ENCODE measurements at places on chromosomes 6 and 20.

DNA sequence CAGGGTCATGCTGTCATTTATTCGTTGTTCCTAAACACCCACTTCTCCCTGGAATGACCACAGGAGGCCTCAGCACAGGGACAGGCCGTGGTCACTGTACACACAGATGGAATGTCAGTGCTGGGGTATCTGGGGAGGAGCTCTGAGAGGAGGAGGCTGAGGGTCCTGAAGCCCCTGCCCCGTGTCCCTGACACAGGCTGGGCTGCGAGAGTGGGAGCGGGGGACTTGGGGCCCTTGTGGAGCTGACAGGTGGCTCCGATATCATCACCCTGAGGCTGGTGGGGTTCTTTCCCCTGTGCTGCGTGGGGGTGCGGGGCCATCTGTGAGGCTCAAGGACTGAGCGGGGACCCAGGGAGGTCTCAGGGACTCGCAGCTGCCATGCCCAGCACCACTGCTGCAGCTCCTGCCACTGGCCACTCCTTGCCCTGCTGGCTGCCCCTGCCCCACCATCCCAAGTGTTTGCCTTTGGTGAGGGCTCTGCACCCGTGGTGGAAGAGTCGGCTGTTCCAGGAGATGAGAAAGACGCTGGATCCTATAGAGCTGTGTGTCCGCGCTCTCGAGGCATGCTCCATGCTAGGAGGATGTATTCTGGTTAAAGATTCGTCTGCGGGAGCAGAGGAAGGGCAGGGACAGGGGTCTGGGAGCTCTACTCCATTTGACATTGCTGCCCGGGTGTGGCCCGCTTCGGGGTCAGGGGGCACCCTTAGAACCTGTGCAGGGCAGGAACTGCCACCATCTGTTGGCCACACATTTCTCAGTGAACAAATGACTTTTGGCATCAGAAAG is 18.9 kb downstream of the NPEPL1 start:
- DNase-seq: no peak

GRCh38 chr20:4601630-4602296 is 119.9 kb upstream of the PRND start:
- no peak for DNase-seq

DNA sequence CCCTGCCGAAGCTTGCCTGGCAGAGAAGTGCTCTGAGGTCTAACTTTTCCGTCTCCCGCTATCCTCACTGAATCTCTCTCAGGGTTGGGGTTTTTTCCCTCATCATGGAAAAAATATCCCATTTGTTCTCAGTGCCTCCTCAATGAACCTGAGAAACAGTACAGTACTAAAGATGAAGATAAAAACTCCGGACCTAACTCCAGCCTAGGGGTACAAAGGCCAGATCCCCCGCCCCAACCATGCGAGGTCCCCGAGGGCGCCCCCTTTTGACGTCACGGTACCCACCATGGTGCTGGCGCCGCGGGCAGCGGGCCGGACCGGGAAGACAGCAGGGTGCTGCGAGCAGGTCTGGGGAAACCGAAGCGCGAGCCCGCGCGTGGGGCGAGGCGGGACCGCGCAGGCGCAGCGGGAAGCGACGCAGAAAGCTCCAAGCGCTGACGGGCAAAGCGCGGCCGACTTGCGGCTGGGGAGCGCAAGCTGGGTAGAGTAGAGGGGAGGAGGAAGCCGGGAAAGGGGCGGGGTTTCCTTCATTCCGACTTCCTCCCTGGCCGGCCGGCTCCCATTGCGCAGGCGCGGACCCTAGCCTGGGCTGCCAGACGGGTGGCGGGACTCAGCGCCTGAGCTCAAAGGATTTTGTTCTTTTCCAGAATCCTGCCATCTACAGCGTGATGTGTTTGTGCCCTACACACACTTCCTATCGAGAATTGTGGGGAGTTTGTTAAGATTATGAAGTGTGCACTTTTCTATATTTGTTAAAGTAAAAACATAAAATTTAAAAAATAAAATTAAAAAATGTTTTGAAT is at the start of gene LSM2:
TSS of gene LSM2 (minus strand) at position 497 of the 803 bp plus-strand sequence. CDS start at position 288, 209 bp downstream.
- peak; percentile 95 for DNase-seq

GRCh38 chr6:146357578-146358430 is 185.8 kb upstream of the RAB32 start:
- DNase-seq: no peak

DNA sequence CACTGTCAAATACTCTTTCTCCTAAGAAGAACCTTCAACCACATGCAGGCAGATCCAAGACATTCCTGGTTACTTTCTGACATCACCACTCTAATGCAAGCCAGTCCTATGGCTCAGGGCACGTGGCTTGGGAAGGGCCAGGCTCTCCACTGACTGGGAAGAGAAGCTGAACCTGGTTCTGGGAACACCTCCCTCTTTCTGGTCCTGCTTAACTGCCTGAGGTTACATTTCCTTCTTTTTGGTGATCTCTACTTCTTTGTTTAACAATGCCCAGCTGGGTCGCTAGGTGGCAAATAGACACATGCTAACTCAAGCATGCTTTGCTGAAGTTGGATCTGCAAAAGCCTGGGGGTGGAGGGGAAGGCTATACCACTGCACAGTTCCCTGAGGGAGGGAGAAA is 249.8 kb downstream of the GMDS start:
- DNase-seq: no peak

- no peak for DNase-seq
These were observed 180.7 kb upstream of the PRSS16 start for GRCh38 chr6:27066802-27067201.

GRCh38 chr6:20924911-20925543 is 390.8 kb downstream of the CDKAL1 start:
- no peak for DNase-seq

- no peak for DNase-seq
These were observed 996.0 kb upstream of the CITED2 start for GRCh38 chr6:140370441-140370840.

DNA sequence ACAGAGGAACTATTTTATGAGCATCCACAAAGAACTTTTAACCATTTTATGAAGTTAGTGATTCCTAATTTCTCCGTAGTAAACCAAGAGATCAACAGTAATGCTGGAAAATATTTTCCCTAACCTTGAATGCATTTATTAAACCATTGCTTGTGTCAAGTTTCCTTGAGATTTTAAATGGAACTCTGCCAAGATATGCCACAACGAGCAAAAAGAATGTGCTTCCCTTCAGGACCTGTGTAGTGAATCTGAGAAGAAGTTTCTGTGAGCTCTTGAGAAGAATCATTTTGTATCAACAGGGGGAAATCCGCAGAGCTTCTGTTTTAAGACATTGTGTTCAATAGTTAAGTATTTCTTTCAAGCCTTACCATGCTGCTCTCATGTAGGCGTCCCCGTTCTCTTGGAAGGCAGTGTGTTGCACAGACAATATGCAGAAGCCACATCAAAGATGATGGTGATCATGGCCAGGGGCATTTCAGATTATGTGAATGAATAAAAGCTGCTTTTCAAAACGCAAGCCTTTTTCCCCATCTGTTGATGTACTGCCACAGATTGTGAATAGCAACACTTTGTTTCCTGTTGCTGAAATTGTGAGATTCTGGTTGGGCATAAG is 439.8 kb downstream of the BMP2 start:
- no peak for DNase-seq

- no peak for DNase-seq
These were observed 957.5 kb upstream of the EPHA7 start for GRCh38 chr6:94376876-94377275.

- peak; percentile 65 for DNase-seq
These were observed 12.1 kb downstream of the ACSS2 start for GRCh38 chr20:34888468-34888867.

DNA sequence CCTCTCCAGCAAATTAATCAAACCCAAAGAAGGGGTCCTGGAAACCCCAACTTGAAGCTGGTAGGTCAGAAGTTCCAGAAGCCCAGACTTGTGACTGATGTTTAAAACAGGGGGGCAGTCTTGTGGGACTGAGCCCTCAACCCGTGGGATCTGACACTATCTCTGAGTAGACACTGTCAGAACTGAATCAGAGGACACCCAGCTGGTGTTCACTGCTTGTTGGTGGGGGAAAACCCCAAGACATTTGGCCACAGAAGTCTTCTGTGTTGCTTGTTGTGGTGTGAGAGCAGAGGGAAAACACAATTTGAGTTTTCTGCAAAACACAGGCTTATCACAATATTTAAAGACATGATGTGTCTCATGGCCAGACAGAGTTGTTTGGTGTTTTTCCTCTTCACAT is 29.9 kb downstream of the KIF13A start:
- no peak for DNase-seq

DNA sequence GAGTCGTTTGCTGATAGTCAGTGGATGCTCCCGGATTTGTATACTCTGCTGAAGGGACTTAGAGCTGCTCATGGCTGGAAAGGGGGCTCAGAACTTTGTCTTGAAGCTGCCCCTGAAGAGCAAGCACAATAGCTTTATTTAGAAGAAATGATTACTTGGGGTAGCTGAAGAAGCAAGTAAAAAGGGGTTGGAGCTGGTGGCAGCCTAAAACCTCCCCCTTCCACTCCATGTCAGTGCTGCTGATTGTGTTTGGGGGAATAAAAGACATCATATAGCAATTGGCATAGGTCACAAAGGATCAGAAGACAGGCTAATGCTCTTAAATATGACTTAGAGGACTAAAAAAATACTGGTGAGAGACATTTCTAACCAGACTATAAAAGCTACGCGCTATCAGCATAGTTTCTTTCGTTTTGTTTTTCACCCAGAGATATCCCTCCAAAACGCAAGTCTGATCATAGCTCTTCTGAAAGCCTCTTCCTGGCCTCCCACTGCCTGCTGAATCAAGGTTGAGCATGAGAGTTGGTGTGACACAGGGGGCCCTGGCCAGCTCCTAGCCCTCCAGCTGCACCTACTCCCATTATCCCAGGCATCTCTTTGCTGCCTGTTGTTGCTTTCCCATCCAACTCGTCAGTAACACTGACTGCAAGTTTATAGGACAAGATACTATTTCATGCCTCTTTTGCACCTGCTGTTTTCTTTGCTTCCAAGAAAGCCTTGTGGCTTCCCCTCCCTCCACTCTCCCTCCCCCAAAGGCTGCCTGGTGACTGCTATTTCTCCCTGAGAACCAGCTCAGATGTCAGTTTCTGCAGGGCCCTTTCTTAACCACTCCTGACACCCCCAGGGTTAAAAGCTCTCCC is 33.9 kb upstream of the SGK1 start:
- DNase-seq: no peak

GRCh38 chr6:132153221-132153898 is 202.2 kb upstream of the CCN2 start:
- no peak for DNase-seq

GRCh38 chr20:54094268-54094580 is 23.8 kb upstream of the BCAS1 start:
- DNase-seq: no peak

DNA sequence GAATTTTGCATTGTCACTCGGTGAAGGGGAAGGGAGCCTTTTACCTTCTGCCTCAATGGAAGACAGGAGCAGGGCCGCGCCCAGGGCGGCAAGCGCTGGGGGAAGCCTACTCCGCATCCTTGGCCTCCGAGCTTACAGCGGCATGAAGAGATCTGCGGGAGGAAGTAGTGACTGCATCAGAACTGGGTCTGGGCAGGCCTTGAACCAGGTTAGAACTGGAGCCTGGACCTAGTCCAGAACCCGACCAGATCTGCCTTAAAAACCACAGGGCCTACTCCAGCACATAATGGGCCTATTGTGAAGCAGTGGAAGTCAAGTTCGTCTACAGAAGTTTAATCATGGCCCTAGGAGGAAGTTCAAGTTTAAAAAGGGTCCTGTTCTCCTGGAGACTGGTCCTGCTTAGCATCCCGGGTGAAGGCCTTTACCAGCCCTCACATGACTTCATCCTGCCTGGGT is 3.1 kb downstream of the COL12A1 start:
- DNase-seq: no peak

DNA sequence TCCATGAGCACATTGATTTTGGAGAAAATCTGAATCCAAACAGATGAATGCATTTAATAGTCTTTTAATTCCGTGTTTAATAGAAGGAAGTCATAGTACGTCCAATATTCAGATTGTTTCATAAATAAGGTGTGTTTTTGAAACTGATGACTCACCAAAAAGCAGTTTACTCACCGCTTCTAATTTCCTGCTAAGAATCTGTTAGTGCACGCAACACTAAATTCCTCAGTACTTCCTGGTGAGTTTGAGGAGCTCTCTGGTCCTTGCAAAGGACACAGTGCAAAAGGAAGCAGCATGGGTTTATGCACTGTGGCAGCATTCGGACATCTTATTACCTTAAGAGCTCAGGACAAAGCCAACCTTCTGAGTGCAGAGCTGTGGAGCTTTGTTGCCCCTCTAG is 2.3 kb upstream of the ADGRF1 start:
- DNase-seq: no peak

- DNase-seq: peak; percentile 46
These were observed 26.9 kb downstream of the SPATA2 start for GRCh38 chr20:49888212-49889000.

- no peak for DNase-seq
These were observed 23.7 kb upstream of the MAP3K4 start for GRCh38 chr6:160967833-160968232.

DNA sequence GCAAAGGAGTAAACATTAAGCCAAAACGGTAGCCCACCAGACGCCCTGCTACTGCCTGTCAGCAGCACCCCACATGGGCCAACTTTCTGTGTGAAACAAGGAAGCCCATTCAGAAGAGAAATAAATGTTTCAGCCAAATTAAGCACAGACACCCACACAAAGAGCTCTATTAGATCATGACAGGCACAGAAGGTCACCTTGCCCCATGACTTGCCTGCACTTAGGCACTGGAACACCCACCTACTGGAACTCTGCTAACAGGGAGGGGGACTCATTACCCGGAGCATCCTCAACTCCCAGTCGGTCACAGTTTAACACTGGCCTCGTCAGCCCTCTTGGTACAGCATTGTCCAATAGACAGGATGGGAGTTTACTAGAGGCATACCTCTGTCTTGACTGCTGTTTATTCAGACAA is 31.8 kb downstream of the GFOD1 start:
- no peak for DNase-seq

GRCh38 chr6:73732845-73733675 is 37.1 kb downstream of the CD109 start:
- peak; percentile 46 for DNase-seq

DNA sequence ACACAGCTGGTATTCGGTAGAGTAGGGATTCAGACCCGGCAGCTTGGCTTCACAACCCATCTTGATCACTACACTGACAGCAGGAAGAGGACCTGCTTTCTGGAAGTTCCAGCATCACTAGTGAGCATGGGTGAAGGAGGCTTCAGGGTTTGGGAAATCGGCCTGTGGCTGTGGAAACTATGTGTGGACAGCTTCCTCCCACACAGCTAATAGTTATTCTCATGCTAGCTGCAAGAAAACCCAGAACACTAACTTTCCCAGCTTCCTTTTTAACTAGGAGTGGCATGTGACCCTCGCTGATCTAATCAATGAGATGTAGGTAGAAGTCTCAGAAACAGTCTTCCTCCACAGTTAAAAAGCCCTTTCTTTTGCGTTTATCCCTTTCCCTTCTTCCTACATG is 36.3 kb upstream of the SIRPA start:
- no peak for DNase-seq

All from CMK (cell line).